IPS DF 19.7 (cell line): ENCODE measurements at places on chromosomes 7 and 10.

- no peak for DNase-seq
Observed at GRCh38 chr7:151779678-151780077, 97.2 kb downstream of the PRKAG2 start.

DNA sequence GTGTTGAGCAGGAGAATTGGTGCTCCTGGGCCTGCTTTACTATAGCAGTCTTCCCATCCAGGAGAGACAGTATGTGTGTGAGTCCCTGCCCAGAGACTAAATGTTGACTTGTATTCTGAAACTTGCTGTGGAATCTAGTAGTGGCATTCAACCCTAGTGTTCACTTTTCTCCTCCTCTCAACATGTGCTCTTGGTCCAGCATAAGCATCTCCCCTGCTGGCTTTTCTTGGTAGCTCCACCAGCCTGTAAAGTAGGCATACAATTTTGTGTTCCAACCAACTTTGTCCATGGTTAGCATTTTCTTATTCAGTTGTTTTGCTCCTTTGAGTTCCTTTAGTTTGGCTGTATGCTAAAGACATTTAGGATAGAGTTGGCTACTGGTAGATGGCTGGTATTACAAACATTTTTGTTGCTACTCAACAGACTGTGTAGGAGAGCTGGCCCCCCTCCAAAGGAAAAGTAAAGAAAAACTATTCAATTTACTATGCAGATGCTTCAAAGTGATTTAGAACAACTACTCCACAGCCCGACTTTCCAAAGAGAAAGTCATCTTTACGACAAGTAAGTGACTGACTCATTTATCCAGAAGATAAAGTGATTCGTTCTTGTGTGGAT lies 46.0 kb downstream of the ASB4 start:
- no peak for DNase-seq

GRCh38 chr7:93566876-93567275 lies 7.6 kb downstream of the CALCR start:
- DNase-seq: no peak

DNA sequence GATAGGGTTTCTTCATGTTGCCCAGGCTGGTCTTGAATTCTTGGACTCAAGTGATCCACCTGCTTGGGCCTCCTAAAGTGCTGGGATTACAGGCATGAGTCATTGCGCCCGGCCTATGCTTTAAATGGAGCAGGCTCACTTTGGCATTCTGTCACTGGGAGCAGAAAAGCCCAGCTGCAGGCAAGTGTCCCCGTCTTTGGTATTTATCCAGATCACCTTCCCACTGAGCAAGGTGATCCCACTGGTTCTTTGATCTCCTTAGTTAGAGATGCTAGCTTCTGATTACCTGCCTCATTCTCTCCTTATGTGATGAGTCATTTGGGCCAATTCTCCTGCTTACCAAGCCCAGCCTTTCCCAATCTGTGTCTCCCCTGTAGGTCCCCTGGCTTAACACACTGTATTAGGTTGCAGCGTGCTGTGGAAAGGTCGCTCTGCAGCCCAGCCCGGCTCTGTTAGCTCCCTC lies 39.3 kb downstream of the SPDYE5 start:
- DNase-seq: no peak

- DNase-seq: no peak
Observed at GRCh38 chr10:74033702-74034101, 35.8 kb downstream of the VCL start.

GRCh38 chr10:46267132-46267985 lies 19.4 kb upstream of the ANTXRL start:
- DNase-seq: no peak

- DNase-seq: no peak
Observed at GRCh38 chr10:98433881-98434732, 12.6 kb downstream of the HPS1 start.

DNA sequence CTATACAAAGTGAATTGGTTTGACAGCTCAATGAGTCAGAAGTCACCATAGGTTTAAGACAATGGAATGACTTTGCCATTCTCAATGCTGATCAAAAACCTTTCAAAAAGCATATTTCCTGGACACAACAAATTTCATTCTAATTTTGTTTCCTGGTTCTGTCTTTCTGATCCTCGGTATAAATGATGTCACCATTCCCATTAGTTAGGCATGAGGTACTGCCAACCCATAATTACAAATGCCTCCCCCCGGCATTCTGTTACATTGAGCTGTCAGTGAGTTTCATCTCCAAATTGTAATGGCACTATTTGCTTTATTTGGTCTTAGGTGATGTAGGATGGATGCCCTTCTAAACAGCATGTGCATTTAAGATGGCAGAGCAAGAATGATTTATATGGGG lies 81.7 kb upstream of the NFE2L3 start:
- DNase-seq: no peak

DNA sequence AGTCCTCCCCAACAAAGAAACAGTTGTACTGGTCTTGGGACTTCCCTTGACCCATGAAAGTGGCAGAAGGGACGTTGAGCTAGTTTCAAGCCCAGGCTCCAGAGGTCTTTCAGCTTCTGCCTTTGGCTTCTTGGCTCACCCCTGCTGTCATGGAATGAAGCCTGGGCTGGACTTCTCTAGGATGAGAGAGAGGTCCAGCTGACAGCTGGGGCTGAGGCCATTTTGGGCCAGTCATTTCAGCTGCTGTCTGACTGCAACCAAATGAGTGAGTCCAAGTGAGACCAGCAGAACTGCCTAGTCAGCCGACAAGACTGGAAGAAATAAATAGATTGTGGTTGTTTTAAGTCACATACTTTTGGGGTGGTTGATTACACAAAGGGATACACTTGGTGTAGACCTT lies 76.6 kb downstream of the TMEM178B start:
- DNase-seq: no peak

GRCh38 chr7:151888079-151889067 lies 11.5 kb upstream of the PRKAG2 start:
- no peak for DNase-seq

DNA sequence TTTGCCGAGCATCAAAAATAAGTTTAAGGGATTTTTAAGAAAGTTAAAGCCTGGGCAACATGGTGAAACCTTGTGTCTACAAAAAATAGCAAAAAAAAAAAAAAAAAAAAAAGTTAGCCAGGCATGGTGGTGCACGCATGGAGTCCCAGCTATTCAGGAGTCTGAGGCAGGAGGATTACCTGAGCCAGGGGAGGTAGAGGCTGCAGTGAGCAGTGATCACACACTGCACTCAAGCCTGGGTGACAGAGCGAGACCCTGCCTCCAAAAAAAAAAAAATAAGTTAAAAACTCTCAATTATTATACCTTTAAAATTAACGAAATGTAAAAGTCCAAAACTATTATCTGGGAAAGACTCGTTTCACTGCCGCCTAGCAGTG lies 35.0 kb upstream of the DAGLB start:
- no peak for DNase-seq

- DNase-seq: no peak
Observed at GRCh38 chr7:88586219-88586618, 173.3 kb upstream of the ZNF804B start.

- DNase-seq: no peak
Observed at GRCh38 chr7:150450491-150451001, at the start of gene GIMAP8. Gene GIMAP8 (plus strand): TSS chr7:150450630. CDS start chr7:150466699, 16,069 bp downstream.

DNA sequence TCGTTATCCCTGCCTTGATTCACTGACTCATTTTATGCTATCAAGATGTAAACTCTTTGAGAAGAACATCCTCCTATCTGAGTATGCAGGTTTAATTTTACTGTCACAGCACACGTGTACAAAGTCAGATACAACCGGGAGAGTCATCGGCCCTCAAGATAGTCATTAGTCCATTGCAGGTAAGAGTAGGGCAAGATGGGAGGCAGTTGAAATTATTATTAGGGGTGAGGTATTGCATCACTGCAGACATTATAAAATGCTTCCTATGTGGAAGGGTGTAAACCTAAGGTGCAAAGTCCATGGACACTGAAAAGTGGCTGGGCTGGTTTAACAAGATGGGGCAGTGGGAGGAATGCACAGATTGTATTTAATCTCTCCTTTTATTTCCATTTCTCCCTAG lies 113.7 kb downstream of the ARL4A start:
- no peak for DNase-seq

DNA sequence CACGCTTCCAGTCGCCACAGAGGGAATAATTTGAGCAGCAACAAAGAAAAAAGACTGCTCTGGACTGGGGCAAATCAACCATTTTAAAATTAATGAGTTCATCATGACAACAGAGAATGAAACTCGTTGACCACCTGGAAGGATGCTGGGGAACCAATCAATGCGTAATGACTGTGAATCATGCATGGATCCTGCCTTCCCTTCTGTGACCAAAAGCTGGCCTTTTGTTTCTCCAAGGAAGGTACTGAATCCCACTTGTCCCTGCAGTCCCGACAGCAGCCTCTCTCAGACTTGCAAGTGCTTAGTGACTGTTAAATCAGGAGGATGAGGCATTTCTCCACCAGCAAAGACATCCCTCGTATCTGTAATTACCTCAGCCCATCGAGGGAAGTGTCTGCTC lies 68.0 kb upstream of the TNS3 start:
- no peak for DNase-seq

DNA sequence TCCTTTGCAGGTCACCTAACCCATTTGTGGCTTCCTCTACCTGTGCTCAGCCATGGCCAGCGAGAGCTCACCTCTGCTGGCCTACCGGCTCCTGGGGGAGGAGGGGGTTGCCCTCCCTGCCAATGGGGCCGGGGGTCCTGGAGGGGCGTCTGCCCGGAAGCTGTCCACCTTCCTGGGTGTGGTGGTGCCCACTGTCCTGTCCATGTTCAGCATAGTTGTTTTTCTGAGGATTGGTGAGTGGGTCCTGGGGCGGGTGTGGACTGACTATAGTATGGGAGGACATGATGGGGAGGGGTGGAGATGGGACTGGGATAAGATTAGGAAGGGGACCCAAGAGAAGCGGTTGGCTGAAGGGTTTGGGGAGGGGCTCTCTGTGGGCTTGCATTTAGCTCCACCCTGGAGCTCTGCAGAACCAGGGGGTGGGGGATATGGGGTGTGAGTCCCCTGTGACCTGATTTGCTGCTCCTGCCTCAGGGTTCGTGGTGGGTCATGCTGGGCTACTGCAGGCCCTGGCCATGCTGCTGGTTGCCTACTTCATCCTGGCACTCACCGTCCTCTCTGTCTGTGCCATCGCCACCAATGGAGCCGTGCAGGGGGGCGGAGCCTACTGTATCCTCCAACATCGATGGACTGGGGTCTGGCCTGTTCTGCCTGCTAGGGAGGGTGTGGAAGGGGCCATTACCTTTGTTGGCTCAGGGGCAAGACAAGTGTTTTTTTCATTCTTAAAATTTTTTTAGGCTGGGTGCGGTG lies 1.8 kb downstream of the SLC12A9 start:
- DNase-seq: no peak

DNA sequence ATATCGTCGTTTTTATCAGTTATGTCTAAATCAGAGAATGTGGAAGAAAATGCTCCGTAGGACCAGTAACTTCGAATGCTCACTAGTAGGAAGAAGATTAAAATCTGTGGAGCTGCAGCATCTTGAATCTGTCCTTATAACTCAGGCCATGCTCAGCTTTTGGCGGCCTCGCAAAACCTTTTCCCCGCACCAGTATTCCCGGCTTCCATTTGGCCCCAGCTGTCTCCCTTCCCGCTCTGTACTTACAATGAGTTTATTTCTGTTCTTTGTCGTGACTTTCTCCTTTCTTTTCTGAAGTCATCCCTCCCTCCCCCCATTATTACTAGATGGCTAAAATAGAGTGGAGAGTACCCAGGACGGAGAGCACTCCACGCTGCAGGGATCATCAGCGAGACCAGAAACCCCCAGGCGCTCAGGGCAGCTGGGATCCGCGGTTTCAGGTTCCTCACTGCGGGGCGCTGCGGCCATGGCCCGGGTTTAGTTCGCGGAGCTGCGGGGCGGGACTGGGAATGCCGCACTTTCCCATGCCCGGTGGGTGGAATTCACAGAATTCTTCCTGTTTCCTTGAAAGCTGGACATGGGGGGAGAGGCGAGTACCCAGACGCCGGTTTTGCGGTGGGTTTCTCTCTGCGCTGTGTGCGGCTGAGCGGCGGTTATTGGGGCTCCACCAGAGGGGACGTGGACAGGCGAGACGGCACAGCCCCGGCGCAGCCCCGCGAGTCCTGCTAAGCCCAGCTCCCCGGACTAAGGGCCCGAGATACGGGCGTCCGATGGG lies 183.5 kb downstream of the POM121L12 start:
- no peak for DNase-seq

DNA sequence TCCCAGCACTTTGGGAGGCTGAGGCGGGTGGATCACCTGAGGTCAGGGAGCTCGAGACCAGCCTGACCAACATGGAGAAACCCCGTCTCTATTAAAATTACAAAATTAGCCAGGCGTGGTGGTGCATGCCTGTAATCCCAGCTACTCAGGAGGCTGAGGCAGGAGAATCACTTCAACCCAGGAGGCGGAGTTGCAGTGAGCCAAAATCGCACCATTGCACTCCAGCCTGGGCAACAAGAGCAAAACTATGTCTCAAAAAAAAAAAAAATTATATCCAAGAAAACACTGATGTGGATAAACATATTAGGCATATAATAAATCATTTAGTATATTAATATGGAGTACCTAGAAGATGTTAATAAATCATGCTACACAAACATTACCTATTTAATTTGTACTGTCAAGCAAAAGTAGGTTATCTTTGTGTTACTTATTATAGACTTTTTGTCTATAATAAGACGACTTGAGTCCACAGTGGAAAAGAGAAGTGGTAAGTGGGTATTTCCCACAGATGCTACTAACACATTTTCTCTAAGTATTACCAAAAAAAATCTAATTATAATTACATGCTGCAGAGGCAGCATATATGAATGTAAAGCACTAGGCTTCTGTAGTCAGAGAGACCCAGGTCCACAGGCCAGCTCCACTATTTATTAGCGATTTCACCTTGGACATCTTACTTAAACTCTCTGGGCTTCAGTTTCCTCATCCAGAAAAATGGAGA lies 34.5 kb downstream of the DNMBP start:
- no peak for DNase-seq

DNA sequence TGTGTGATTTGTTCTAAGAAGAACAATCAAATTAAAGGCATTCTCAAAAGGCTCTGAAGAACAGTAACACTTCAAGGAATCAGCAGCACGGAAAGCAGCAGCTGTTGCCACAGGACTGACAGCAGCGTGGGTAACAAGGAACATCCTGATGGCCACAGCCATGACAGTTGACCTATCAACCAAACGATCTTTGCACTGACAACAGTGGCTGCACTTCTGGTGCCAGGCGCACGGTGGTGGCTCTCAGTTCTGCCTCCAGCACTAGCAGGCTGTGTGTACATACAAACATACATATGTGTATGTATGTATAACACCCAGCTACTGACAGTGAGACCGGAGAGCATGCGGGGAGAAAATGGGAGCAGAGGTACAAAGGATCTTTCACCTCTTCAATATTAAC lies 114.1 kb downstream of the ZFAND4 start:
- DNase-seq: no peak

DNA sequence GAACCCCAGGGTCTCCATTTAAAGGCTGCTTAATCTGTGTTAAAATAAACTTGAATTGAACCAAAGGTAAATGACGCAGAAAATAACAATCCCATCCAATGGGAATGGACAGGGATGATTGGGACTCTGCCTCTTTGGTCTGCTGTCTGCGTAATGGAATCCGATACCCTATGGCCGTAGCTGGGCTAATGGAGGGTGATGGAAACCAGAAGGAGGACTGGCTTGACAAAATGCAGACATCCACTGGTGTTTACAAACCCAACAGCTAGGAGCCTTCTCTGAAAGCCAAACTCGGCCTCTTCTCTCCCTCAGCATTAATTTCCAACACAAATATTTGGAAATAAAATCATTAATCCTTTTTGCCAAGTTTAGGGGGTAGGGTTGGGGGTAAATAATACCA lies 162.2 kb upstream of the CHST15 start:
- DNase-seq: no peak
